ENCODE measurements at places on chromosomes 3 and 15.

- DNase-seq = no peak
These were observed 56.3 kb downstream of the ABI3BP start for GRCh38 chr3:100936931-100937330.

GRCh38 chr15:31400222-31400927 is 73.7 kb downstream of the KLF13 start:
- DNase-seq = no peak

GRCh38 chr3:197363553-197364409 is 65.4 kb upstream of the DLG1 start:
- DNase-seq = no peak

GRCh38 chr3:11204697-11205348 is 50.5 kb downstream of the HRH1 start:
- no peak for DNase-seq

- no peak for DNase-seq
These were observed 18.9 kb upstream of the ATP2B2 start for GRCh38 chr3:10524270-10524669.

- no peak for DNase-seq
These were observed at the start of gene DNAH1 for GRCh38 chr3:52315977-52316764. Gene DNAH1, plus strand, starts transcription at chr3:52316319. Its CDS starts 6,124 bp downstream, at chr3:52322443.

DNA sequence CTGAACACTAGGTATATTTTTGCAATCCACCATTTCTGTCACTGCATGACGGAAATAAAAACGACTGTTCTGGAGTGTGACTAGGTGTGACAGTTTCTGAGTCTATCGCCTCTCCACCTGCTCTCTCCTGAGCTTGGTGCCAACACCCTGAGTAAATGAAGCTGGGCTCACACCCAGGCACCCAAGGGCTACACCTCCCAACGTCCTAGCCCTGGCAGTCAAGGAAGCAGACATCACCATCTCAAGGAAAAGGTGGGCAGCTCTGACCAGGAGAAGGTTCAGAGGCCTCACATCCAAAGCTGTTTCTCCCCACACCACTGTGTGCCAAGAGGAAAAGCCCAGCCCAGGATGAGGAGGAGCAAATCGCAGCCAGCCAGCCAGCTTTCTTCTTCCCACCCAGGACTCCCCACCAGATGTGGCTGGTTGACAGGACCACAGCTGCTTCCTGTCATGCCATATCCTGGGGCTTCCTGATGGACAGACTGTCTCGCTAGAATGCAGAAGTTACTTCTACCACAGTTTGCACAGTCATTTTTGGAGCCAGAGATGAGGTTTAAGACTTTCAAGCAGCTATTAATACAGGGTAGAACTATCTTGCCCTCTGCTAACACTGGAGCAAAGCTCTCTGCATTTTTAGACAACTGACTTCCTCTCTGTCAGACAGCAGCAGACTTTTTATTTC is 3.3 kb downstream of the SCAMP2 start:
- no peak for DNase-seq

GRCh38 chr15:74964794-74965193 is 8.2 kb upstream of the RPP25 start:
- DNase-seq = no peak

- DNase-seq = no peak
These were observed 25.5 kb upstream of the HACD2 start for GRCh38 chr3:123610331-123610730.

GRCh38 chr3:16663854-16664712 is 58.9 kb upstream of the DAZL start:
- DNase-seq = no peak

- no peak for DNase-seq
These were observed 188.2 kb downstream of the MEGF11 start for GRCh38 chr15:66065325-66065724.

Measured in stimulated activated CD4-positive, alpha-beta T cell treated with anti-CD3 and anti-CD28 coated beads, Interleukin-1b, Interleukin-23, amount 100 ng/mL, for 4 hours (primary cell).